Omental fat pad (tissue), 4 donors: ENCODE measurements at places on chromosomes 4 and X.

GRCh38 chr4:149584722-149585121, 230.9 kb downstream of the IQCM start:
- no peak for DNase-seq

- DNase-seq, result peak; percentile 33
These were observed at the start of gene PLS3 for GRCh38 chrX:115560978-115561604. TSS of gene PLS3 (plus strand) at chrX:115561174. CDS start at chrX:115610251, 49,077 bp downstream.

GRCh38 chrX:133677123-133678063, 262.1 kb upstream of the GPC4 start:
- DNase-seq, result no peak

DNA sequence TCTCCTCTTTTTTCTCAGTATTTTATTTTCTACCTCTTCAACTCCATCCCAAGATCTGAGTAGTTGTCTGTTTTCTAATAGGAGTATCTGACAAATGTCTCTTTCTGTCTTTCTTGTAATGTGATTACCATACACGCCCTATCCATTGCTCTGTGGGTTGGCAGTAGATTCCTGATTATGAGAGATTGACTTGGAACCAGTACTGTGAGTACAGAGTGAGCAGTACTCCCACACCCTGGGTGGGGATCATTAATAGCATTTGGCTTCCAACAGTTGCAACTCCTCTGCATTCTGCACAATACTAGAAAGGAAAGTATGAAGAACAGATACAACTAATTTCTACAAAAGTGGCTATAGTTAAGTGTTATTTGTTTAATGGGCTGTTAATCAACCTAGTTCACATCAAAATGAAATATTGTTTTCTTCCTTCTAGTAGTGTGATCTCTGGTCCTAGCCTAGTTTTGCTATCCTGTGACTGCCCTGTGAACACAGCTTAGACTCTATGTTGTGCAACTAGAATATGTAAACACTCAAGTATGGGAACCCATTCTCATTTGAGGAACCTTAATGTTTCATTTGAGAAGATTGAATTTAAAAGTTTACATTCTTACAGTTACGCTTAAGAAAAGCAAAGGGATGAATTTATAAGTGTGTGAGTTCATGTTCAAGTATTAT, 112.9 kb downstream of the PTPN13 start:
- DNase-seq, result no peak

DNA sequence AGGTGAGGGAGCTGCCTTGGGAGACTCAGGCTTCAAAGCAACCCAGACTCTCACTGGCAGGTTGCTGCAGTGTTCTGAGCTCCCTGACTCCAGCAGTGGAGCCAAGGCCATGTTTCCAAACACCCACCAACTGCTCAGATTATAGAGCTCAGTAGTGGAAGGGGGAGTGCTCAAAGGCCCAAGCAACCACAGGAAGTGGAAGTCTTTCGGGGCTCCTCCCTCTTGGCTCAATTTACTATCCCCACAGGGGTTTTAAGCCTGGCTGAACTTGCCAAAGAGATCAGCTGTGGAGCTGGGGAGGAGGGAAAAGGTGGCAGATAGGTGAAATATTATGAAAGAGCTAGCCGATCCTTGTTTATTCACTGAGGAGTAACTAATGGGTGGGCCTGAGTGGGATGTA, 82.5 kb downstream of the HPRT1 start:
- DNase-seq, result no peak

DNA sequence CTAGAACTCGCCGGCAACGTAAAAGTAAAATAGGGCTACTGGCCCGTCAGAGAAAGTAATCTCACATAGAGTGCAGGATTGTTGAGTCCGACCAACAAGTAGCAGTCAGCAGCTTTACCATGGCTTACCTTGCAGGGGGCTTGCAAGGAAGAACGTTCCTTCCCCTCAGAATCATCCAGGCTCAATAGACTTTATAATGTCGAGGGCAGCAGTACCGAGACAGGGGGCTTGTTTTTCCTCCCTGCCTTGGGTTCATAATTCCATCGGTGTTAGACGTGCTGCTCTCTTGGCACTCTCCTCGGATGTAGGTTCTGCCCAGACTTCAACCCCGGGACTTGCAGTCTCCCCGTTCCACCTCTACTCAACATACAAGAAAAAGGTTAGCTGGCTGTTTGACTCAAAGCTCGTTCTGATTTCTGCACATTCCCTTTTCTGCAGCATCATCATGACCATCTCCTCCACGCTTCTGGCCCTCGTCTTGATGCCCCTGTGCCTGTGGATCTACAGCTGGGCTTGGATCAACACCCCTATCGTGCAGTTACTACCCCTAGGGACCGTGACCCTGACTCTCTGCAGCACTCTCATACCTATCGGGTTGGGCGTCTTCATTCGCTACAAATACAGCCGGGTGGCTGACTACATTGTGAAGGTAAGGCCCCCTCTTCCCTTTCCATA, 1.5 kb downstream of the SLC10A4 start:
- no peak for DNase-seq

- no peak for DNase-seq
These were observed 10.6 kb upstream of the ATXN3L start for GRCh38 chrX:13330446-13330845.

DNA sequence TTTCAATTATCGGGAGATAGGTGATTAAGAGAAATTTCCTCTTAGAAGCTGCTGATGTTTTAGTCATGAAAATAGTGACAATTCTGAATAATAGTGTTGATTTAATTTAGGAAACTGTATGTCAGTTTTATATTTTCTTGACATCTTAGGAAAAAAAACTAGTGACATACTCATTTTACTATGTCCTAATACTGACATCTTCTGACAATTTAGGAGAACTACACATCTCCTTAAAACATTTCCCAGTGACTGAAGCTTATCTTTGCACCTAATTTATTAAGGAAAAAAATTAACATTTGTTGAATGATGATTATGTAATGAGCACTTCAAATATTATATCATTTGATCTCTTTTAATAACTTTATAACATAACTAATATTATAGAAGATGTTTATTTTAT, 42.0 kb upstream of the RBMXL3 start:
- no peak for DNase-seq

- DNase-seq, result no peak
These were observed 448.2 kb upstream of the FAT1 start for GRCh38 chr4:187171706-187172339.

- DNase-seq, result no peak
These were observed 1.3 kb upstream of the CXorf65 start for GRCh38 chrX:71107762-71108360.

DNA sequence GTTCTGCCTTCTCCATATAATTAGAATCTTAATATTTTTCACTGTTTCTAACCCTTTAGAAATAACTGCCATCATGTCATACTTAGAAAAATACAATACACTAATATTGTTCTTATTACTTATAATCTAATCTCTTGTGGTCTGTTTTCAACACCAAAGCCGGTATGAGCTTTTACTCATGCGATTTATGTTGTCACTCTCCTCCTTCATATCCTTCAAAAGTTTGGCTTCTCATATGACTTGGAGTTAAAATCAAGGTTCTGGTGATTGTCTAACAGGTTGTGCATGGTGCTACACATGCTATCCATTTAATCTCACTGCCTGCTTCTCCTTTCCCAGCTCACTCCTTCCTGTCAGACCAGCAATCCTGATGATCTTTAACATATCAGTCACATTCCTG, 1392.9 kb downstream of the ARAP2 start:
- no peak for DNase-seq

GRCh38 chr4:37935026-37935425, 25.2 kb upstream of the PTTG2 start:
- DNase-seq, result no peak

GRCh38 chr4:188879598-188879997, 740.4 kb downstream of the TRIML1 start:
- DNase-seq, result no peak

- DNase-seq, result no peak
These were observed 1023.8 kb downstream of the FAT4 start for GRCh38 chr4:126338548-126338947.

- DNase-seq, result no peak
These were observed 42.7 kb downstream of the MAML3 start for GRCh38 chr4:140111256-140111655.

DNA sequence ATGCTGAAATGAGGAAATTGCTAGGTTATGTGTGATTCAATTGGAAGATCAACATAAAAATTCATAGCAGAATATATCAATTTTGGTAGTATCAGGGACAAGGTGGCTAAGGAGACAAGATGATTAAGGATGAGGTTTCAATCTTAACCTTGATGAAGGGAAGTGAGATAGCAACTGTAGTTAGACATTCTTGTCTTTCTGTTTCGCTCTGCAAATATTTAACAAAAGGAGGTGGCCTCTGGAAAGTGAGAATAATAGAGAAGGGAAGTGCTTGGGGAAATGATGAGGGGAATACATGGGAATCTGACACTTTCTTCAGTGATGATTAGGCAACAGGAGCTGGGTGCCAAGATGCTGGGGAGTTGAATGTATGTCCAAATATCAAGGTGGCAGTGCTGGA, 337.1 kb upstream of the PUDP start:
- no peak for DNase-seq

DNA sequence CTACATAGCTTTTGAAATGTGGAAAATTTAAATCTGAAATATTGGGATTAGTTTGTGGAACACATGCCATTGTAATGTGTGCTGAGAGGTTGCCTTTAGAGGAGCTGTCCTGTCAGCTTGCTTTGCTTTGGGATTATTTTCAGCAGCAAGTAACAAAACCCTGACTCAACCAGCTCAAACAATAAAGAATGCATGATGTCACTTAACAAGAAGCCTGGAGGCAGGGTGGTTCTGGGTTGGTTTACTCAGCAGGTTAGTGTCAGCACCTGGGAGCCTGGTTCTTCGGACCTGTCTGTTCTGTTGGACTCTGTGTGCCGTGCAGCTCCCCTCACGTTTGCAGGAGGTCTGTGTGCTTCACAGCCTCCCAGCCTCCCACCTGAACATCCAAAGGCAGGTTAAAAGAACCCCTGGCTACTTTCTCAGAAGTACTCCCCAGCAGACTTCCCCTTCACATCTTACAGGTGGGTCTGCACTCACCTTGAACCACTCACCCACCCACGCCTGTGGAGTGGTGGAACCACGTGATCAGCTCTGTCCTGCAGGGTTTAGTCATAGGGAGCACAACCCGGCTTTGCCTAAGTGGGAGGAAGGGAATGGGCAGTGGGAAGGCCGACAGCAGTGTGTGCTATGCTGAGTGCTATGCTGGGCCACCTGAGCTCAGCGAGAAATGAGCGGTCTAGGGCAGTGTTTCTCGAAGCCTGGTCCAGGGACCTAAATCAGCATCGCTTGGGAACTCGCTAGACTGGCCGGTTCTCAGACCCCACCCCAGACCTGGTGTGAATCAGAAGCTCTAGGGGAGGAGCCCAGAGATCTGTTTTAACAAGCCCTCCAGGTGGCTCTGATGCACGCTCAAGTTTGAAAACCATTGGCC, 20.4 kb downstream of the TMEM131L start:
- no peak for DNase-seq

DNA sequence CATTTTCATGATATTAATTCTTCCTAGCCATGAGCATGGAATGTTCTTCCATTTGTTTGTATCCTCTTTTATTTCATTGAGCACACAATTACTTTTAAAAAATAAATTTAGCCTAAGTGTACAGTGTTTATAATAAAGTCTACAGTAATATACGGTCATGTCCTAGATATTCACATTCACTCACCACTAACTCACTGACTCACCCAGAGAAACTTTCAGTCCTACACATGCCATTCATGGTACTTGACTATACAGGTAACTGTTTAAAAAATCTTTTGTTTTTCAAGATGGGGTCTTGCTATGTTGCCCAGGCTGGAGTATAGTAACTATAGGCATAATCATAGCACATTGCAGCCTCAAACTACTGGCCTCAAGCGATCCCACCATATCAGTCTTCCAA, 348.1 kb downstream of the RAPGEF2 start:
- no peak for DNase-seq

DNA sequence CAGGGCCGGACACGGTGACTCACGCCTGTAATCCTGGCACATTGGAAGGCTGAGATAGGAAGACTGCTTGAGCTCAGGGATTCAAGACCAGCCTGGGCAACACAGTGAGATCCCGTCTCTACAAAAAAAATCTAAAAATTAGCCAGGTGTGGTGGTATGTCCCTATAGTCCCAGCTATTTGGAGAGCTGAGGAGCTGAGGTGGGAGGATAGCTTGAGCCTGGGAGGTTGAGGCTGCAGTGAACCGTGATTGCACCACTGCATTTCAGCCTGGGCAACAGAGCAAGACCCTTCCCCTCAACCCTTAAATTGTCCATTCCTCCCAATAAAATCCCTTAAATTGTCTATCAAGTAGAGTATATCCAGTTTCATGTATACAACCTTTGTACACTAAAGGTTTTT, 17.0 kb downstream of the OTUD6A start:
- no peak for DNase-seq

DNA sequence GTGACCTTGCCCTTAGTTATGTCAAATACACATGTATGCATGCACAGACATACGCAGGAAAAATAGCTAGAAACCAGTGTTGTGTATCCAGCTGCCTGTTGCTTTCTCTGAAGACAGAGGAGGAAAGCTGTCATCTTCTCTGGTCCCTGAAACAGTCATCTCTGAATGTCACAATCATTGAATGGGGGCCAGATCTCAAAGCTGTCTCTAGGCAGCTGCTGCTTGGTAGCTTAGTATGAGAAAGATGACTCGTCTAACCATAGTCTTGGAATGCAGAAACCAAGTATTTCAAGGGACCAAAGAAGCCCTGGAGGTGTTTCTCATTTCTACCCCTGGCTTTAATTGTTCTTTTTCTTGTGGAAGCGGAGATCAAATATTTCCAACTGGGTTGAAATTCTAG, 4.0 kb downstream of the GRIA3 start:
- DNase-seq, result no peak

DNA sequence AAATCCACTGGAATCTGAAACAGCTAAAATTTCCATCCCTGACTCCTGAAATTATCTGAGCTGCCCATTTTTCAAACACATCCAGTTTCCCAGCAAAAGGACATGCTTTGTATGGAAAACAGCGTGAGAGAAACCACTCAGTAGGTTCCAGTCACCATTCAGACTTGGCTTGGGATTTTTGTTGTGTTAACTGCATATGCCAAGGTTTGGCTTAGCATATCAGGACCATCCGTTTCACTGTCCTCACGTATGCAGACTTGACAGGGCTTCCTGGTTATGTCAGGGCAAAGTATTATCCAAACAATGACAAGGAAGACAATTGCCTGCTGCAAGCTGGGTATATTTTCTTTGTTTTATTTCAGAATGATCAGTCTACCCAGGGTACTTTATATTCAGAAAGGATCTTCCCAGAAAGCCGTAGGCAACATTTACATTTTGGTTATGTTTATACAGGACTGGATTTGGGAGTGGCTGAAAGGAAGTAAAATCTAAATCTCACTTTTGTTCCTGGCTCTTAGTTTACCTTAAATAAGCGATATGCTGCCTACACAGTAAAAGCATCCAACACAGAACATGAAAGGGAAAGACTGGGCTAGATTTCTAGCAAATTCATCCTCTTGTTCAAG, 41.3 kb upstream of the CCKAR start:
- DNase-seq, result no peak

- DNase-seq, result peak; percentile 55
These were observed 543 bp downstream of the ELF2 start for GRCh38 chr4:139176302-139177048.

DNA sequence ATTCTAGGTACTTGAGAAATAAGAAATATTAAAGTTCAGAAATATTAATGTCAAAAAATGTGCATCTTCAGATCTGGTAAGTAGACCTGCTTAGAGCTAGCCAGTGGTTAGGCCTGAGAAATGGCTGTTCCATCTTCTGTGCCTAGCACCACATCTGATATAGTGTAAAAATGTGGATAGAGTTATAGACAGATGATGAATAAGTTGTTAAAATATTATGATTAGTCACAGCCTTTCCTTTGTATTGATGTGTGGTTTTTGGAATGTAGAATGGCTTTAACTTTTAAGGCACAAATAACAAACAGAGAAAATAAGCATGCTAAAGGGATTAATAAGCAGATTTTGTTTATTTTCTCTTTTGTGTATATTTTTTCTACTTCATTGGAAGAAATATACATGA, 133.5 kb upstream of the NUDT6 start:
- DNase-seq, result no peak
